Inflammatory macrophage (primary cell): ENCODE measurements at places on chromosomes 3 and 15.

DNA sequence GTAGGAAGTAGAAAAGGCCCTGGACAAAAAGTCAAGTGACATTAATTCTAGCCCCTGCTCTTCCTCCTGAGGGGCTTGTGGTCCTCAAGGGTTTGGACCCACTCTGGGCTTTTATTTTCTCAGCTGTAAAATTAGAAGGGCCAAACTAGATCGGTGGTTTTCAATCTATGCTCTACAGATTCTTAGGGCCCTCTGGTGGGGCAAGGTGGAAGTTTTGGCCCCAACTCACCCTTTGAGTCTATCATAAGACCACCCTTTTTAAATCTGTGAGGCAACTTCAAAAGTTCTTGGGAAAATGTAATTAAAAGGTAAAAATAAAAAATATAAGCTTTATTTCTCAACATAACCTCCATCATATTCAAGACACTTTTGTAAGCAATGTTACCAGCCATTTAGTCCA lies 25.6 kb upstream of the CFAP161 start:
- peak; percentile 7 for DNase-seq

DNA sequence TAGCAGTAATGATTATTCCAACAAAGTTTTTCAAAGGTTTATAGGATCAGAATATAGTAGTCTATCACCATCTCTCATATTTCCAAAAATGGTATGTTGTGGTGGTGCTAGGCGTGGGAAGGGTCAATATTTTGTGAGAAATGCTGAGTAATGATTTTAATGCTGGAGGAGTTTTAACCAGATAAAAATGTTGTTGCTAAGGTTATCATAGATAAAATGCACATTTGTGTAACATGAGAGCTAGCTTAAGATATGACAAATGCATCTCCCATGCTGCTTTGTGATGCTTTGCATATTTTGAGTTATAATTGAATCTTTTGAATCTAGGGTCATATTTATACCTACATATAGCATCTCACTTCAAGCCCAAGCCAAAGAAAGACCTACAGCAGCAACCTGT lies 103.9 kb upstream of the ROBO1 start:
- DNase-seq = no peak

DNA sequence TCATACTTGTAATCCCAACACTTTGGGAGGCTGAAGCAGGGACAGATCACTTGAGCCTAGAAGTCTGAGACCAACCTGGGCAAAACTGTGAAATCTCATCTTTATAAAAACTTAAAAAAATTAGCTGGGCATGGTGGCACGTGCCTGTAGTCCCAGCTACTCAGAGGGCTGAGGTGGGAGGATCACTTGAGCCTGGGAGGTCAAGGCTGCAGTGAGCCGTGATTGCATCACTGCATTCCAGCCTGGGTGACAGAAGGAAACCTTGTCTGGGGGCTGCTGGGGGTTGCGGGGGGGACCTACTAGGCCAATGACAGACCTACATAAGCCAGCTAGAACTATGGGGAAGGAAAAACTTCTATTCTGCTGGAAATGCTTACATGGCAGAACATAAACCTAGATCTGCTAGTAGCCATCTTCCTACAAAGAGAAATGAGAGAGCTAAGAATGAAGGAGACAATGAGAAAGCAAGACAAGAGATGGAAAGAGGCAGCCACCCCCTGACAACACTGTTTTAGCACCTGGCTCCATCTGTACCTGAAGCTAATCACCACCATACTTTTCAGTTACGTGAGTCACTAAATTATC lies 23.9 kb downstream of the FOXP1 start:
- DNase-seq = no peak

GRCh38 chr3:100164743-100165142 lies 50.4 kb upstream of the FILIP1L start:
- DNase-seq = no peak

DNA sequence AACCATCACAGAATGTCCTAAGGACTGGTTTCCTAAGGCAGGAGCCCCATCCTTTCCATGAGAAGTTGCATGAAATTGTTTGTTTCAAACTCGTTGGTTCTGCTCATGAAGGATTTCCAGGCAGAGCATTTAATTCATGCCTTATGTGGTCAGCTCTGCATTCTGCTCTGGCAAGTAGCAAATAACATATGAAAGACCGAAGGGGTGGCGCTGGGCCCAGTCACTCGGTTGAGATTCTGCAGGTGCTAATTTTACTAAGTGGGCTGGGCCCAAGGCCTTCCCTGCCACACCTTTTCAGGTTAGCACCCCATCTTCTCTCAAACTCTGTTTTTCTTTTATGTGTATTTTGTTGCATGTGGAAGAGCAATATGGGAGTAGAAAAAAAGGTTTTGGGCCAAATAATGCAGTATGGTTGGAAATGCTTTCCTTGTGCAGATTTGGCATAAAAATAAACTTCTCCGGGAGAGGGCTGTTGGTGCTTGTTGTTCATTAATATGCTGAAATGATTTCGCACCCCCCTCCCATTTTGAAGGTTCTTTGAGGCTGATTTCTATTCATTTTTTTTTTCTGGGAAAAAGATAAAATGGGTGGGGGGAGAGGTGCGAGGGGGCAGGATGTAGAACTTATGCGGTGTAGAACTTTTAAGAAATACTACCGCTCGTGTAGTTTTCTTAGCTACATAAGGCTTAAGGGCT lies 182.9 kb upstream of the FEZF2 start:
- no peak for DNase-seq

DNA sequence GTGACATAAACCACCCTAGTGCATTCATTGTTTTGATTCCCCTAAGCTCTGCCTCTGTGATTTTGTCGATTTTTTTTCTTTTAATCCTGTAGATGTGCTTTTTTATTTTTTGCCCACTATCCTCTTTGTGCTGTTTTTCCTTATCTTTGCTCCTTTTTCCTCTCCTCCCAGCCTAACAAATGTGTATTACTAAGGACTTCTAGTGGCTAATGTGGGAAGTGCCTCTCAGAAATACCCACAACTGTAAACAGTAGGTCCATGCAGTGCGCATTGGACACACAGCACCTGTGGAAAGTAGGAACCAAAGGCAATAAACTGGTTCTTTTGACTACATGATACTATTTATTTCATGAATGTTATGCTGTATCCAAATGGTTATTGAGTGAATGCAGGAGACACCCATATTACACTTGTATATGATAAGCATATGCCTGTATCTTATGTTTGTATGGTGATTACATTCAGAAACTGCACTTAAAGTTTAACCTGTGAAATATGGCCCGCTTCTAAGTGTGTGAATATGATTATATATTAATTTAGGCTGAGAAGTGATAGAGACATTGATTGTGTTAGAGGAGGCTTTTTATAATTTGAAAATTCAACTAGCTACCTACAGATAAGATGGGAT lies 147.8 kb downstream of the PLCL2 start:
- DNase-seq = no peak

DNA sequence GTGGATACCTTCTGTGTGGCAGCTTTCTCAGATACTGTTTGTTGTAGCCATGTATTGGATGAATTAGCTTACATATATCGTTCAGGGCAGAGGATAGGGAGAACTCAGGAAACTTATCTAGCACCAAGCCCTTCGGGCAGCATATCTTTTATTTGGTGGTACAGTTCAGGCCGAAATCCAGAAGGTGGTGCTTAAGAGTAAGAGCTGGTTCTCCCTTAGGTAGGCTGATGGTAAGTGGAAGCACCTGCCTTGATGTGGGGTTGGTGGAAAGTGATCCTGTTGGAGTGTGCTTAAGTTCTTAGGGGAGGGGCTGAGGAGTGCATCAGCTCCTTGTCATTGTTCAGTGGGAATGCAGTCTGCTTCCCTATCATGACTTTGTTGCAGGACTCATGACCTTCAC lies 187.5 kb downstream of the DOCK3 start:
- no peak for DNase-seq

DNA sequence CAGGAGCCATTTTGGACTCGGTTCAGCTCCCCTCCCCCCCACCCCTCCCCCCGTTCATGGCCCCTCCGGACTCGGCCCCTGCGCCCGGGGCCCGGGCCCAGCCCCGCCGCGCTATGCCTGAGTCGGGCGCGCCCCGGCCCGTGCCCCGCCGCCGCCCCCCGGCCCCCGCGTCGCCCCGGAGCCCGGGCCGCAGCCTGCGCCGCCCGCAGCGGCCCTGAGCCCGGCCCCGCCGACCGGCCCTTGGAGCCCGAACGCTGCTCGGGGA lies 155 bp downstream of the ACVR2B start:
- DNase-seq = no peak

GRCh38 chr15:68414206-68414555 lies 17.8 kb downstream of the ITGA11 start:
- DNase-seq = no peak

GRCh38 chr15:63597038-63597790 lies at the start of gene FBXL22:
Gene FBXL22, plus strand, starts transcription at chr15:63597387. Its CDS starts 6 bp downstream, at chr15:63597393.
- no peak for DNase-seq

- no peak for DNase-seq
Observed at GRCh38 chr15:64915518-64916227, 4.0 kb downstream of the ANKDD1A start.

- DNase-seq = peak; percentile 47
Observed at GRCh38 chr3:129892857-129893580, 492 bp downstream of the TMCC1 start.

GRCh38 chr3:126295407-126295939 lies 61.7 kb downstream of the KLF15 start:
- no peak for DNase-seq

- no peak for DNase-seq
Observed at GRCh38 chr3:55782351-55782750, 295.2 kb upstream of the WNT5A start.

DNA sequence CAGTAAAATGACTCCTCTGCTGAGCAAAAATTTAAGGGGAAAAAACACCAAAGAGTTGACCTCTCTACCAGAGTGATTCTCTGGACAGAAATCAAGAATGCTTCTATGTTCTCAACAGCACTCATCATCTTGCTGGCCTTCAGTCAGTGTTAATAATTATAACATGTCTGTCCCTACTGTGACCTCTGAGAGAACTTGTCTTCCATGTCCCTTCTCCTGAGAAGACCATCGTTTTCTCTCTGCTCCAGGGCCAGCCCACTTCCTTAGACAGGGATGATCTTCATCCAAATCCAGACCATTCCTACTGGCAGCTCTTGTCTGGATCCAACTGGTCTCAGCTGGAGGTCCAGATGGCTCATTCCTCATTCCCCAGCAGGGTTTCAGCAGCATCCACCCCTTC lies 139.0 kb upstream of the NECTIN3 start:
- DNase-seq = no peak

DNA sequence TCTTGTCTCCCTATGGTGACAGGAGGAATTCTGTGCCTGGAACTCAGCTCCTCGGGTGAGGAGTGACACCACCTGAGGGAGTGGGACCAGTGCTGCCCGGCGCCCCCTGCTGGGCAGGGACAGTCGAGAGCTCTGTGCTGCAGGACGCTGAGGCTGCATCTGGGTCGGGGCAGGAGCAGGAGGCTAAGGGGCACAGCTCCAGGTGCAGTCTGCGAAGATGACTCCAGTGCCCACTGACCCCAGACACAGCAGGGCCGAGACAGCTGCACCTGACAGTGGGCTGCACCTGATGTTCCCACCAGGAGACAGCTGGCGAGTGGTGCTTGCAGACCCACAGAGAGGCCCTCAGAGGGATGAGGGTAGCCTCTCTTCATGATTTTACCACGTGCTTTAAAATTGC lies 152.9 kb downstream of the ATP10A start:
- peak; percentile 48 for DNase-seq

- no peak for DNase-seq
Observed at GRCh38 chr3:39134305-39134704, 19.1 kb downstream of the CSRNP1 start.

DNA sequence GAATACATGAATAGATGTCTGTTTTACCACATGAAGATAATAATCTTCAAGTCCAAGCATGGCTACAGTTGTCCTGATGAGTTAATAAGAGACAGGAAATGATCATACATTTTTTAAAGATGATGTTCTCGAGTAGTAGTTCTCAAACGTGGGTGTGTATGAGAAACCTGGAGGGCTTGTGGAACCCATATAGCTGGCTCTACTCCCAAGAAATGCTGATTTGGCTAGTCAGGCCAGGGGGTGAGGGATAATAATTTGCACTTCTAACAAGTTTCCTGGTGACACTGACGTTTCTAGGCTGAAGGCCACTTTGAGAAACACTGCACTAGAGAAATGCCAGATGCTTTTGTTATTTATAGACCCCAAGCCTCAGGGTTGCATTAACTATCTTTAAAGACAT lies 37.0 kb downstream of the ROPN1B start:
- no peak for DNase-seq

- no peak for DNase-seq
Observed at GRCh38 chr3:140682586-140682985, 4.7 kb downstream of the TRIM42 start.

DNA sequence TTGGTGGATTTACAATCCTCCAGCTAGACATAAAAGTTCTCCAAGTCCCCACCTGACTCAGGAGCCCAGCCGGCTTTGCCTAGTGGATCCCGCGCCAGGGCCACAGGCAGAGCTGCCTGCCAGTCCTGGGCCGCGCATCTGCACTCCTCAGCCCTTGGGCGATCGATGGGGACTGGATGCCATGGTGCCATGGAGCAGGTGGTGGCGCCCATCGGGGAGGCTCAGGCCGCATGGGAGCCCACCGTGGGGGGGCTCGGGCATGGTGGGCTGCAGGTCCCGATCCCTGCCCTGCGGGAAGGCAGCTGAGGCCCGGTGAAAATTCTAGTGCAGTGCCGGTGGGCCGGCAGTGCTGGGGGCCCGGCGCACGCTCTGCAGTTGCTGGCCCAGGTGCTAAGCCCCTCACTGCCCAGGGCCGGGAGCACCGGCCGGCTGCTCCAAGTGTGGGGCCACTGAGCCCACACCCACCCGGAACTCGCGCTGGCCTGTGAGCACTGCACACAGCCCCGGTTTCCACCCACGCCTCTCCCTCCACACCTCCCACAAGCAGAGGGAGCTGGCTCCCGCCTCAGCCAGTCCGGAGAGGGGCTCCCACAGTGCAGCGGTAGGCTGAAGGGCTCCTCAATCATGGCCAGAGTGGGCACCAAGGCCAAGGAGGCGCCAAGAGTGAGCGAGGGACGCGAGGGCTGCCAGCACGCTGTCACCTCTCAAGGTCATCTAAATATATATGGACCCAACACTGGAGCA lies 38.8 kb upstream of the IGSF11 start:
- DNase-seq = no peak

DNA sequence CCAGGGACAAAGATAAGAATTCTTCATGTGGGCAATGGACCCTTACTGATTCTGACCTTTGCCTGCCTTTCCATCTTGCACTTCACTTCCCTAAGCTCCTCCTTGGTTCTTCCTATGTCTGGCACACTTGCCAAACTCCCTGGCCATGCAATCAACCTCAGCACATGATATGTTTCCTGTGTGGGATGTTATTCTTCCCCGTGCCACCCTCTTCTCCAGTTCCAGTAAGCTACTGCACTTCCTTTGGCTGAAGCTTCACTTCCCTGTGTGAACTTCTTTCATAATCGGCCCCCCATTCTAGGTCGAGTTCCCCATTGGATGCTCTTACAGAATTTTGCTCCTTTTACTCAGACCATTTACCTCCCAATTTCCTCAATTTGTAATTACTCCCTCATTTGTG lies 10.7 kb upstream of the TASOR start:
- DNase-seq = peak; percentile 96

- DNase-seq = no peak
Observed at GRCh38 chr3:14406766-14407165, 4.4 kb downstream of the SLC6A6 start.

GRCh38 chr3:132605374-132605792 lies 8.3 kb downstream of the ACKR4 start:
- no peak for DNase-seq
